ENCODE measurements at places on chromosomes 12 and 14. TPM values are rescaled to one million over a fixed set of nuclear protein-coding genes. Genes with fewer than 3 reads are reported as not detected.

- DNase-seq = no peak
These were observed 34.6 kb downstream of the FMNL3 start for GRCh38 chr12:49672301-49673217.

GRCh38 chr12:88035907-88036289 lies 6.7 kb upstream of the C12orf50 start:
- no peak for DNase-seq

GRCh38 chr12:475286-475685 lies 15.5 kb downstream of the B4GALNT3 start:
- no peak for DNase-seq

DNA sequence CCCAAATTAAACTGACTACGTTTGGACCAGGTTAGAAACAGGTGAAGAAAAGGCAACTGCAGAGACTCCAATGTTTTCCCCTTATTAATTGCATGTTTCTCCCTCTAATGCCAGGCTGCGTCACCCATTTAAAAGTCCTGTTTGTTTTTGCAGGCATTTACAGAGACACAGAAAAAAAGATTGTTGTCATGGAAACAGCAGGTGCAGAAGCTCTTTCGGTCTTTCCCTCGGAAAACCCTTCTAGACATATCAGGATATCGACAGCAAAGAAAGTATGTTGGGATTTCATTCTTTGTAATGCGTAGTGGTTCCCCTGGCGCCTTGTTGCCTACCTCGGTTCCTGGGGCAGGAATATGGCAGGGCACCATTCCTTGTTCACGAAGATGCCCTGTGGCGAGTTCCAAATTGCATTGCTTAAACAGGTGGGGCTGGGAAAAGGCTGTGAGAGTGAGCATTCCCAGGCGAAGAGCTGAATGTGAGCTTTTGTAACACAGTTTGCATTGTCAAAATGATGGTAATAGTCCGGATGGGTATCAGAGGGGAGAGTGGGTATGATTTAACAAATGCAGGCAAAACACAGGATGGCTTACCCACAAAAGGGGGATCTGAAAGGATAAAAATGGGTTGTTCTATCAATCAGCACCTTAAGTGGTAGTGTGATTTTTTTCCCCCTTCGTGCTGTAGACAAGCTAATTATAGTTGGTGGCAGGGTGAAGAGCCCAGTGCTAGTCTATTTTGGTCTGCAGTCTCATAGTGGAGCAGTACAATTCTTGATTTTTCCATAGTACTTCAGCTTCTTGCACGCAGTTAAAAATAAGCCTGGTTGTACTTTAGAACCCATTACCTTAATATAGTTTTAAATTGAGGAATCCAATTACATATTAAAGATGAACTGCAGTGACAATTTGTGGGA lies 132.4 kb downstream of the GCH1 start:
- DNase-seq = no peak

KRT77 gene
- not detected for total RNA-seq

PTGDR gene
- total RNA-seq = 1.7 TPM

DNA sequence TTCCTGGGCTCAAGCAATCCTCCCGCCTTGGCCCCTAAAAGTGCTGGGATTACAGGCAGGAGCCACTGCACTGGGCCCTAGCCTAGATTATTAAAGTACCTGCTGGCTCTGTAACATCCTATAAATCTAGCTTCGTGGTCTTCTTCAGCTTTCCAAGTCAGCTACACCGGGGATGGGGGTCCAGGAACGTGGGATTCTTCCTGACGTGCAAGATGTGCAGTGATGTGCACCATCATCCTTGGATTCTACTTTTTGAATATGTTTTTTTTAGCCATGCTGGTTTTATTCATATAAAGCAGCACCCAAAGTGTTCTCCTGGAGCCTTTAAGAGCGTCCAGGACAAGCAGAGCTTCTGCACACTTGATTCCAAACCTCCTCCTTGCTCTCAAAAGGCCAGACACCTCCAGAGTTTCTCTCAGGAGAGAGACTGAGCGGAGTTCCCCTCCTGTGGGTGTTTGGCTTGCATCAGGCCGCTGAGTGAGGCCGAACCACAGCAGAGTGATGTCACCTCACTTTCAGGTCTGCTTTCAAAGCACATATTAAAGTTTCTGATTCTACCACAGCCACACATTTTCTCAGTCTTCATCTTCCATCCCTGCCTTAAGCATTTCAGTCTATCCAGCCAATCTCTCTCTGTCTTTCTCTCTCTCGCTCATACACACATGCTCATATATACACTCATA lies 33.4 kb downstream of the VCPKMT start:
- no peak for DNase-seq

All from lung (tissue), 17 donors.